ENCODE measurements at places on chromosomes 7 and 10.

DNA sequence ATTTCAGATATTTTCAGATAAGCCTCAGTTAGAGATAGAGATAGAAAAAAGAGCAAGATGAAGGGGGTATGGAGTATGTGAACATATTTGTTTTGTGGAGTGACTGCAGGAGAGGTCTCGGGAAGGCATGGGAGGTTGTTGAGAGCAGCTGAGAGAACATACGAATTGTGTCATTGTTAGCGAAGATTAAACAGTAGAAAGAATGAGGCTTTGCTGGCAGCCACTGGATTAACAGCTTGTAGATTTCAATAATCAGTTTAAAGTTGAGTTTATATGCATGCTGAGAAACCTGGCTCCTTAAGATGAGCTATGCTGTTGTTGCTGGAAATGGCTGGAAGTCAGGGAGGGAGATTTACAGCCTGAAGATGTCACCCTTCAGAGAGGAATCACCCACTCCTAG, 100.9 kb upstream of the SORCS3 start:
- DNase-seq = no peak

GRCh38 chr10:70513848-70514309, 35.3 kb downstream of the PALD1 start:
- no peak for DNase-seq

DNA sequence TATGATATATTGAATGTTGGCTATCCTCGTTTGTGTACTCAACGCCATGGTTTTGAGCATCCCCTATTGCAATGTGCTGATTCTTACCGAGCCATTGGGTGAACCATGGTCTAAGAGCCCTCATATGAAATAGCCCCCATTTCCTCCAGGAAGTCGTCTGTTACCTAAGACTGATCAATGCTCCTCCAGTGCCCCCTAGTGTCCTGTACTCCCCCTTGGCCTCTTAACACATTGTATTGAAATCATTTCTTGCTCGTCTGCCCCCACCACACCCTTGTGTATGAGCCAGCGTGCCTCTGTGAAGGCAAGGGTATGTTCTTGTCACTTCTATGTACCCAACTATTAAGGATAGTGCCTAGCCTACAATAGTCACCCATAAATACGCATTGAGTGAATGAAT, 11.2 kb upstream of the SLC35B4 start:
- DNase-seq = peak; percentile 31

DNA sequence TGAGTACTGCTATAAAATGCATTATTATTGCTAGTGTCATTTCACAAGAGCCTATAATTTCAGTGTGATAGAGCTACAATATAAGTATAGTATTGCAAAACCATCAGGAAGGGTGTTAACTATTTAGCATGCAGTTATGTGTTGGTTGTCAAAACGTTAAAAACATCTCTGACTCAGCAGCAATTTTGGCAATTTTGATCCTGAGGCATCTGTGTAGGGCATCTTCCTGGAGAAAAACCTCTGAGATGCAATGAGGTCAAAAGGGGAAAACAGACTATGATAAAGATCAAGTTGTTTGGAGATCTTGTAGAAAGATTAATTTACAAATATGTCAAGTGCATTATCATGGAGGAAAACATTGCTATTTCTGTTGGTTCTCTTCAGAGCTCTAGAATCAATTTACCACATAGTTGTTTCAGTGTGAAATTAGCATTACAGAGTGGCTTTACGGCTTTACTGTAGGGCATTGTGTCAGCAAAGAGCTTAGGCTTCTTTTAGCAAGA, 5.3 kb downstream of the CFTR start:
- no peak for DNase-seq

Data from RCC 7860 (cell line).